Hepatocyte (in vitro differentiated cells): ENCODE measurements at places on chromosomes 11 and 22. TPM values are rescaled to one million over a fixed set of nuclear protein-coding genes. Genes with fewer than 3 reads are reported as not detected.
A peak's percentile ranks its signal among the peaks of the same experiment; 100 is the strongest.

DNA sequence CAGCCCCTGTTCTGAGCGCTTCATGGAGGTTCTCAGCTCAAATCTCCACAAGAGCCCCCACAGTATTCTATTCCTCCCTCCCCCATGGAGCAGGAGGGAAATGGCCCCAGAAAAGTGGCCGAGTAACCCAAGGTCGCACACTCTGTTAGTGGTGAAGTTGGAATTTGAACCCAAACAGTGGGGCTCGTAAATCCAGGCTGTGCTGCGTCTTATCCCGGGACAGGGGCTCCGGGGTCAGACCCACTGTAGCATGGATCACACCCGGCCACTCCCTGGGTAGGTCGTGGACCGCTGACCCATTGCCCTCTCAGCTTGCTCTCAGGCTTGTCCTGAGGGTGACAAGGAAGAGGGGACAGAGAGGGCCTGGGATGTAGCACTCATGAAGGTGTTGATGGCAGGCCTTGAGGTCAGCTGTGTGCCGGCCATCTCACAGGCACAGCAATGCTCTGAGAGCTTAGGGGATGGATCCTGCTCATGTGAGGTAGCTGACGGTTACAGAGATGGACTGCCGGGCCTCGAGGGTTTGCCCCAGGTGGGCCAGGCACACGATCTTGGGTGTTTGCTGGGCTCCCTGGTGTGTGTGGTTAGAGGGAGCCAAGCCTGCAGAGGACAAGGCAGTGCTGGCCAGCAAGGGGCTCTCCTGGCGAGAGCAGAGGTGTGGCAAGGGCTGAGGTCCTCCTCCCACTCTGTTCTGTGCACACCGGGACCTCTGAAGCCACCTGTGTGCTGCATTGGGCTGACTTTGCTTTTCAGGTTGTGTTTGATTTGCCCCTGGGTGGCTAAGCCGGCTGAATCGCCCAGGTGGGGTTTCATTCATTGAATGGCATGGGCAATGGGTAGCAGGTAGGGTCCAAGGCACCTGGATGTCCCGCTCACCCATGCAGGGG is 2.3 kb upstream of the FGF19 start:
- H3K4me3 ChIP-seq = no peak overlapping the region
- no peak overlapping the region for H3K27ac ChIP-seq
- peaks cover 49% of the 10 kb centered on the region for H3K27me3 ChIP-seq
- peaks cover 44% of the 10 kb centered on the region for H3K4me1 ChIP-seq

DNA sequence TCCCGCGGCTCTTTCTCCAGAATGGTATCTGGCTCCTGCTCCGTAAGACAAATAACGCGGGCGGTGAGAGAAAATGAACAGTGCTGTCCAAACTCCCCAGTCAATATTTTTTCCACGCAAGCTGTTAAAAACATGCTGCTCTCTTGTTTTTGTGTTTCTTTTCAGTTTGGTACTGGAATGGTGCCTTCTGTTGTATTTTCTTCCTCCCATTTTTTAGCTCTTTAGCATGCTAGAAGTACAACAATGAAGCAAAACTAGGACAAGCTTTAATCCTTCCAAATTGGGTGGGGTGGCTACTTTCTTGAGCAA is 599 bp upstream of the PPP2R1B start:
- H3K27ac ChIP-seq = peak overlapping the region; percentile 96
- DNase-seq = no peak
- no peaks in the 10 kb centered on the region for H3K36me3 ChIP-seq
- H3K4me3 ChIP-seq = peak overlapping the region; percentile 88

- H3K36me3 ChIP-seq = no peaks in the 10 kb centered on the region
- peak overlapping the region; percentile 23 for H3K27ac ChIP-seq
- DNase-seq = no peak
- H3K4me3 ChIP-seq = no peak overlapping the region
- no peaks in the 10 kb centered on the region for H3K27me3 ChIP-seq
These were observed 22.8 kb upstream of the P2RY6 start for GRCh38 chr11:73249304-73249703.

DNA sequence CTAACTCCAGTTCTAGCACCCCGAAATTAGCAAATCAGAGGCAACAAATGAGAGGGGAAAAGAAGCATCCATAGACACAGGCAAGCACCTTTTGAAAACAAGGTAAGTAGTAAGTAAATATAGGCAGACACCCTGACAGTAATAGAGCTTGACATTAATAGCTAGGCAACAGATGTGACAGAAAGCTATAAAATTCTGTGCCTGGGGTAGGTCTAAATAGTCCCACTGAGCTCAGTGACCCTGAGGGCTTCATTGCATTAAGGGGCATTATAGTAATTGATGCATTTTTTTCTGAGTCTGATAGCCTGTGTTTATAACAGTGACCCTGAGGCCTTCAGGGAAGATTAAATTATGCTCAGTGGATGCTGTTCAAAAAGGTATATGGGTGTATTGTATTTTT is 197.1 kb downstream of the HIPK3 start:
- no peaks in the 10 kb centered on the region for H3K36me3 ChIP-seq
- H3K27me3 ChIP-seq = no peaks in the 10 kb centered on the region
- DNase-seq = no peak
- peaks cover 7% of the 10 kb centered on the region for H3K4me1 ChIP-seq

DNA sequence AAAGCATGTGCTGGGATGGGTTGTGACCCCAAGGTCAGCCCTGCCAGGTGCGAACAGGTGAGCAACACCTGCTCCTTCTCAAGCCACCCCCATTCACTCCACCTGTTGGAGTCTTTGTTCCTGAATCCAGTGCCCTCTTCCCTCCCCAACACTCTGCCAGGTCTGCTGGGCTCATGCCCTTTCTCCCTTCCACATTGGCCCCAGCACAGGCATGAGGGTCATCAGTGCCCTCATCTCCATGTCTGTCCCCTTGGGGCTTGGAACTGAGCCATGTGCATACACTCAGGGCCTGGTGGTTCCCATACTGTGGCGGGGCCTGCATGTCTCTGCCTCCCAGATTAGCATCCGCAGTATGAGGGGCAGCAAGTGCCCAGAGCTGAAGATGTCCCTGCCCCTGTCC is 19.1 kb downstream of the RFPL2 start:
- H3K4me3 ChIP-seq = no peak overlapping the region
- no peak for DNase-seq
- H3K27ac ChIP-seq = no peak overlapping the region
- no peaks in the 10 kb centered on the region for H3K36me3 ChIP-seq
- H3K27me3 ChIP-seq = peaks cover 14% of the 10 kb centered on the region

DNA sequence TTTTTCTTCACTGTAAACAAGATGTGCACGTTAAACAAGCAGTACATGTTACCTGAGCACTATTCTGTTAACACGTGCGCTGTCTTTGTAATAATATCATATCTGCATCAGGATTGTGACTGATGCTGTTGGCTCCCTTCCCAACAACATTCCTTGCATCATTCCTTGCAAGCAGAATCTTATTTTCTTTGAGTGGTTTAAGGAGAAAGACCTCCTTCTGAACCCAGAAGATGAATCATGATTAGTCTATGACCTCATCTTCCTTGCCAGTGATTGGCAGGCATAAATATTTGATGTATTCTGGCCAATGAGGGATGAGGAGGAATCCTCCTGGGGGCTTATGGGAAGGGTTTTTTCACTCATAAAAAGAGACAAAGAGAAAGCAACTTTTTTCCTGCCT is 46.2 kb downstream of the C11orf71 start:
- no peak overlapping the region for H3K4me3 ChIP-seq
- no peak overlapping the region for H3K27ac ChIP-seq
- H3K36me3 ChIP-seq = no peaks in the 10 kb centered on the region
- DNase-seq = no peak
- H3K4me1 ChIP-seq = no peaks in the 10 kb centered on the region

The BMAL1 gene
- 8.7 and 19.3 TPM in 2 replicates for total RNA-seq

The TMEM86A gene
- 1.7 and 2.3 TPM in 2 replicates for total RNA-seq

The MED17 gene
- total RNA-seq = 30.9 and 33.7 TPM in 2 replicates

The HORMAD2 gene
- not detected in 2 replicates for total RNA-seq

The SPON1 gene
- total RNA-seq = 73.1 and 82.8 TPM in 2 replicates

The LARGE2 gene
- total RNA-seq = 4.3 and 4.7 TPM in 2 replicates
